ENCODE measurements at places on chromosomes 5 and 9. TPM values are rescaled to one million over a fixed set of nuclear protein-coding genes. Genes with fewer than 3 reads are reported as not detected.

Gene CCDC180
- 0.90 TPM for total RNA-seq

Gene DDX4
- total RNA-seq = not detected

Gene KCNIP1
- total RNA-seq = not detected

Gene IL33
- not detected for total RNA-seq

DNA sequence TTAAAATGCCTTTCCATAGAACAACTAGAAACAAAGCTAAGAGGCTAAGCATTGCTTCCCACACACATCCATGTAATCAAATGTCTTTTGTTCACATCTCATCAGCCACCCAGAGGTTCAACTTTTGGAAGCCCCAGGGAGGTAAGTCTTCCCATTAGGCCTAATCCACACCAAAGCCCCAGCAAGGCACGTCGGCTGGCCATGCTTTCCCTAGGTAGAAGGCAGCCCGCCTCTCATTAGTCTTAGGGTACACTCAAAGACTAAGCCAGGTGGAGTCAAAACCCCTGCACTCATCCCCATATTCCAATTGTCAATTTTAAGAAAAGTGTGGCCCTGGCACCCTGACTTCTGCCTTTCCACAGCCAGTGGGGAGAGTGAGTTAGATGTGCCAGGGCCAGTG, 87.9 kb downstream of the ATPSCKMT start:
- DNase-seq = no peak

DNA sequence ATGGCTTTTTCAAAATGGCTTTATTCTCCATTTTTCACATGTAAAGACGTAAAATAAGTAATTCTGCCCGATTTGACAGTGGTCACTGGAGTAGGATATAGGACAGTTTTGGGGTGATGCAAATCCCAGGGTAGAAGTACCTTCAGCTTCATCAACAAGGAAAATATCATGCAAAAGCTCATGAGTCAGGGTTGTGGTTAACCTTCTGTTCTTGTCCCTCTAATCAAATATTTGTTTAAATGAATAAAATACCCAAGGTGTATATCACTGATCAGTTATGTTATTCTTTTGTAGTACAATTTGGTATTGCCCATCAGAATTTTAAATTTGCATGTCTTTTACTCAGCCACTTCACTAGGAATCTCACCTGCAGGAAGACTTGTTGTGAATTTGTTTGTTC, 40.0 kb downstream of the FBXL7 start:
- DNase-seq = peak; percentile 16

DNA sequence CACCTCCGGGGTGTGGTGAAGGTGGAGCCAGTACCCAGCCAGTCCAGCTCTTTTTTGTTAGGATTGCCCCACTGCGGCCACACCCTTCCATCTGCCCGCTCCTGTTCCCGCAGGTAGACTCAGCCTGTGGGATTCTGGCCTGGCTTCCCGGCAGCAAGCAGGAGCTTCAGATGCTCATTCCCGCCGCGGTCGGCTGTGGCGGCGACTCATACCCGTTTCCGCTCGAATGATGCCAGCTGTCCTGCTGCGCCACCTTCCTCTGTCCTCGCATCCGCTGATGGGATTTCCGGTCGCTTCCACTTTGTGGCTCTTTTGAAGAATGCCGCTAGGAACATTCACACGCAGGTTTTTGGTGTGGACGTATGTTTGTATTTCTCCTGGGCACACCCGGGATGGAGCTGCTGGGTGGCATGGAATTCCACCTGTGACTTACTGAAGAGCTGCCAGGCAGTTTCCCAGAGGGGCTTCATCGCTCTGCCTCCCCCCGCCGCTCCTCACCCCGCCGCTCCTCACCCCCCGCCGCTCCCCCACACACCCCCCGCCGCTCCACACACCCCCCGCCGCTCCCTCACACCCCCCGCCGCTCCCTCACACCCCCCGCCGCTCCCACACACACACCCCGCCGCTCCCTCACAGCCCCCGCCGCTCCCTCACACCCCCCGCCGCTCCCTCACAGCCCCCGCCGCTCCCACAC, 60.3 kb downstream of the TENT4A start:
- no peak for DNase-seq

DNA sequence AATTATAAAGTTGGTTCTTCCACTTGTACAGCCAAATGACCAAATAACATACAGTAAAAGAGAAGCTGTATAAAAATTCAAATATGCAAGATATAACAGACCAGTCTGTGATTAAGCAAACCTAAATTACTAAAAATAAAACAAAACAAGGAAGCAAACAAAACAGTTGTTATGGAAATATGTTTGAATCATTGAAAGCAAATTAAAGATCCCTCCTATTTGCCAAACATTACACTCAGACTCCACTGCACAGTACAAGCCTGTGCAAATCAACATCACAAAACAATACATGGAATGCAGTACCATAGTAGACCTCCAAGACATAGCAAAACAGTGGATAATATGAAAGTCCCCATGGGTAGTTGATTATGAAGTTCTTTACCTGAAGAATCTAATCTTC, 288.1 kb upstream of the PTGER4 start:
- no peak for DNase-seq

DNA sequence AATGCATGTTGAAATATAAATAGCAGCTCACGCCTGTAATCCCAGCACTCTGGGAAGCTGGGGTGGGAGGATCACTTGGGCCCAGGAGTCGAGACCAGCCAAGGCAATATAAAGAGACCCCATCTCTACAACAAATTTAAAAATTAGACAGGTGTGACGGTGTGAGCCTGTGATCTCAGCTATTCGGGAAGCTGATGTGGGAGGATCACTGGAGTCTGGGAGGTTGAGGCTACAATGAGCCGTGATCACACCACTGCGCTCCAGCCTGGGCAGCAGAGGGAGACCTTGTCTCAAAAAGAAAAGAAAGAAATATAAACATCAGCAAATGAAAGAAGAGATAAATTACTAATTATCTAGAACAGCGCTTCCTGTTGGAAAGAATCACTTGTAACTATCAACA, 105.0 kb downstream of the MAPKAP1 start:
- no peak for DNase-seq

GRCh38 chr5:2019716-2020115, 137.0 kb upstream of the IRX4 start:
- no peak for DNase-seq

- no peak for DNase-seq
Observed at GRCh38 chr9:116687754-116688135, 640 bp downstream of the TRIM32 start.

DNA sequence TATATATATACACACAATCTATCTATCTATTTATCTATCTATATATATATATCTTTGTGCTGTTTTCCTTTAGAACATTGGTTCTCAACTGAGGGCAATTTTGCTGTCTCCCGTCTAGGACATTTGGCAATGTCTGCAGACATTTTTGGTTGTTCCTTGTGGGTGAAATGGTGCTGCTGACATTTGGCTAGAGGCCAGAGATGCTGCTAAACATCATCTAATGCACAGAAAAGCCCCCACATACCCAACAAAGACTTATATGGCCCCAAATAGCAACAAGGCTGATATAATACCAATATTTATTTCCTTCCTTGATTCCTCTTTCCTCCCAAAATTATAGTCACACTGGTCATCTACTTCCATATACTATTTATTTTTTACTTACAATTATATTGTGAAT, 197.5 kb downstream of the TRPM3 start:
- DNase-seq = no peak

DNA sequence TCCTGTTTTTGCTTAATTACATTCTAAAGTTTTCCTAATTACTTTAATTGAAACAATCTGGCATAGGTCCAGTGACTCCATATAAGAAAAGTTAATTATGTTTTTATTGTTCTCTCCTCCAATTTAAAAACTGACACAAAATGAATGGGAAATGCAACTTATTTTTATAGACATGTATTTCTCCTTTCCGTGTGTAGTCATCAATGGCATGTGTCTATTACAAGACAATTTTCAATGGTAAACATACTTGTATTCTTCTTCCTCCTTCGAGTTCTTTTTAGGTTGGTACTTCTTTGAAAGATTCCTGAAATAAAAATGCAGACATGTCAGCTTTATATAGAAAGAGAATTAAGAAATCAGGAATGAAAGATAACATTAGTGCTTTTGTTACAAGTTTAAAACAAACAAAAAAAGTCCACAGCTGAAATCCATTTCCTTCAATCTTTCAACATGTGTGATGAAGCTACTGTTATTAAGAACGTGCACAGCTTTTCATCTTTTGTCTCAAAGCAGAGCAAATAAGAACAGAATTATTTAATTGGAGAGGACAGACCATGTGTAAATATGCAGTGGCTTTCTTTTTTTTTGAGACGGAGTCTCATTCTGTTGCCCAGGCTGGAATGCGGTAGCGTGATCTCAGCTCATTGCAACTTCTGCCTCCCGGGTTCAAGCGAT, 63.8 kb downstream of the FNBP1 start:
- no peak for DNase-seq

DNA sequence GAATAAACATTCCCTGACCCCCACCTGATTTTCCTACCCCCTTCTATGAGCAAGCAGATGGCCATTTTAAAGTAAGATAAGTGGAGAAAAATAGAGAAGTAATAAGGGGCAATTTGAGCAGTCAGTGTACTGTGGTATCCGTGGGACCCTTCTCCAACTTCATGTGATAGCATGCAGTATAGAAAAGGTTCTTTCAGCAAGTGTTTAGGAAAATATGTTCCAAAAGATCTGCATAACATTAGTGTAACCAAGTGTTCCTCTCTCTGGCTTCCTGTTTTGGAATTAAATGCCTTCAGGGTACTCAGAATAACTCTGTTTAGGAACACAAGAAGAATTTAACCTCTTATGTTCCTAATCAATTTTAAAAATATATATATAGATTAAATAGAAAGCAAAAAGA, 134.9 kb downstream of the ATG10 start:
- DNase-seq = no peak

GRCh38 chr5:32317041-32317440, 4.3 kb upstream of the MTMR12 start:
- DNase-seq = no peak

DNA sequence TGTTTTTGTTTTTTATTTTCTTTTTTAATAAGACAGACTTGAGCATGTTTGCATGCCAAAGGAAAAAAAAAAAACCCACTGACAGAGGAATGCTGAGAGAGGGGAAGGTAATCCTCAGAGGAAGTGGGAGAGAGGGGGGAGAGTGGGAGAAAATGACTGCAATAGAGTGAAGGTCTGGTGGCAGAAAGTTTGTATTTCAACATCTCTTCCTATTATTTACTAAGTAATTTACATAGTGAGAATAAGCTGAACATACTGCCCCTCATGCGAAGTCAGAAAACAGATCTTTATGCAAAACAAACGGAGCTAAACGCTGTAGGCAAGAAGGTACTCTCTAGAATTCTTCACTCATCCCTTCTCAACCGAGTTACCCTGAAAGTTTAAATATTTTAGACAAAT, 45.0 kb downstream of the ELL2 start:
- DNase-seq = no peak

DNA sequence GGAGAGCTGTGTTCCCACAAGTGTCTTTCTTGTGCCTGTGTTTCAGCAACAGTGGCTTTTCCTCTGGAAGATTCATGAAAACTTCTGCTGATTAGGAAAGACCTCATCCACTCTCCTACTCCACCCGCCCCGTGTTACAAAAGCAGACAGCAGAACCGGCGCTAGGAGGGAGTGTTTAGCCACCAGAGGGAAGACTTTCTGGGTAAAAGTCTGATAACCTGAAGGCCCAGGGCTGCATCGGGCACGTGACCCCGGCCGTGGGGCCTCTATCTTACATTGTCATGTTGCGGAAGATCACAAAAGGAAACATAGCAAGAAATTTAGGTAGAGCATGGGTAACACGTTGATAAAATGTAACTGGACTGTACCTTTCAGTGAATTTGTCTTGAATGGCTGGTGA, 32.0 kb upstream of the DMRT2 start:
- DNase-seq = no peak

- DNase-seq = no peak
Observed at GRCh38 chr5:167177736-167178135, 1113.7 kb upstream of the WWC1 start.

DNA sequence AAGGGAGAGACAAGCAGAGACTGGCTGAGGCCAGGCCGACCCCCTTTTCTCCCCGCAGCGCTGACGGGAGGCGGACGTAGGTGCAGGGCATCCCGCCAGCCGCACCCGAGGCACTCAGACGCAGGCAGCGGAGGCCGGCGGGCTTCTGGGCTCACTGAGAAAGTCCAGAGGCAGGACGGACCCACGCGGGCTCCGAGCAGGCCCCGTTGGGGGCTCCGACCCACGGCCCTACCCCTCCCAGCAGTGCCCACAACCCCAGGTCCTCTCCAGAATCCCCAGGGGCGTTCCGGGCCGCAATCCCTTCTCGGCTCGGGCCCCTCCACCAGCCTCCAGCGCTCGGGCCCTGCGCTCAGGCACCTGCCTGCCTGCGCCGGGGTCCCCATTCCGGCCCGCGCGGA, 543 bp downstream of the MTMR12 start:
- peak; percentile 69 for DNase-seq

- DNase-seq = no peak
Observed at GRCh38 chr5:169909945-169910344, 70.3 kb downstream of the INSYN2B start.

DNA sequence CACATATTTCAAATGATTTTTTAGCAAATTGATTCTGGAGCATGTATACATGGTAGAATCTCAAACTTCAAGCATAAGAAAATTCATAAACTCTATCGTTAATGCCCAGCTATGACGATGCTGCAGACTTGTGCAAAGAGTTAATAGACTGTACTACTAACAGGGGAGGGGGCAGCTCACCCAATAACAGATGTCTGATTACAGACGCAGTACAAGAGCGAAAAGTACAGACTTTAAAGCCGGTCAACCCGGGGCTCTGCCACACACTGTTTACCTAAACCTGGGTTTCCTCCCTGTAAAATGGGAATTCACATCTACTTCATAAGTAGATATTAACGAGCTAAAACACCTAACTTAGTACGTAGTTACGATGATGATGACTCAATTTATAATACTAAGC, 651 bp downstream of the TRIM23 start:
- DNase-seq = no peak

DNA sequence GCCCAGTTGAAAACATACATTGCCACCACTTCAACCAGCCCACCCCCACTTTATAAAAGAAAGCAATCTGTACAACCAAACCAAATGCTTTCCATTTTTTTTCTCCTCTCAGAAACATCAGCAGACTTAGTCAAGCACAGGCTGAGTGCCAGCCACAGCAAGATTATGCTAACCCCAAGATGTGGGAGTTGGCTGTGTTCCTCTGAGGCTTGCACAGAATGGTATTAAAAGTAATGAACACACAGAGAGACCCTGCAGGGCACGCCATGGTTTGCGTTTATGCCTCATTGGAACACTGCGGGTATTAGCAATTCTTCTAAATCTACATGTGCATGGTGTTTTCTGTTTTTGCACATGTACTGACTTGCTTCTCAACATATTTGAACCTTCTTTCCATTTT, 419.9 kb upstream of the GRAMD2B start:
- peak; percentile 83 for DNase-seq

GRCh38 chr9:70256123-70256551, 2.6 kb upstream of the SMC5 start:
- DNase-seq = peak; percentile 89

DNA sequence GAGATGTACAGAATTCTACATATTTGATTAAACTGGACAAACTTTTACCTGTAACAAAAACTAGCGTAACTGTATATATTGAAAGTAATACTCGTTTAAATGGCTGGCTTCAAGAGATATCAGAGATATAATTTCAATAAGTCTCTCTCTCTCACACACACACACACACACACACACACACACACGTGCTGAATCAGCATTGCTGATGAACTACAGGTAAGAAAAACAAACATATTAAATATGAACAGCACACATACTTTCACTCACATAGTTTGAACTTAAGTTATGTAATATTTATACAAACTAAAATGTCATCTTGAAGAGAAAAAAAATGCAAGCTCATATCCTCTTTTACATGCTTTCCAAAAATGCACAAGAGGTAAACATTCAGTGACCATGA, 145.4 kb downstream of the BNC2 start:
- no peak for DNase-seq

All from IMR-90 (cell line).